ENCODE measurements at places on chromosomes 16 and 17.

GRCh38 chr16:67252609-67253497 is 4.1 kb downstream of the SLC9A5 start:
- DNase-seq: no peak

DNA sequence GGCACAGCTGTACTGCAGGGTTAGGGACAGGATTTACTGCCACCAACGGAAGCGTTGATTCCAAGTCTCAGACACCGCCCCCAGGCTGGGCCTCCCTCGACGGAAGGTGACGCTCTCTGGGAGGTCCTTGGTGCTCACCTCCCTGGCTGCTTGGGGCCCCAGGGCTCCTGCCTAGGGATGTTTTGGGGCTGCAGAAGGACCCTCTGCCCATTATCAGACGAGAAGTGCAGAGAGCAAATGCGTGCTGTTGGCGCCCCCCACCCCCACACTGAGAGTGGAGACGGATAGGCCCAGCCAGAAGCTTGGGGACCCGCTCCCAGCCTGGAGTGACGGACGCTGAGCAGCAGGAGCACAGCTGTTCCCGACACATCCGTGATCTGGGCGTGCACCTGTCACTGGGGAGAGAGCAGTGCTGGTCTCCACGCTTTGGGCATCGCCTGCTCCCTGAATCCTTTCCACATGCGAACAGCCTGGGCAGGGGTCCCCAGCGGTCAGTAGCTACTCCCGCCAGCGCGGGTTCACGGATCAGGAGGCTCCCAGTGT is 5.1 kb upstream of the SOX8 start:
- no peak for DNase-seq

GRCh38 chr16:51035711-51036110 is 115.4 kb downstream of the SALL1 start:
- DNase-seq: no peak

DNA sequence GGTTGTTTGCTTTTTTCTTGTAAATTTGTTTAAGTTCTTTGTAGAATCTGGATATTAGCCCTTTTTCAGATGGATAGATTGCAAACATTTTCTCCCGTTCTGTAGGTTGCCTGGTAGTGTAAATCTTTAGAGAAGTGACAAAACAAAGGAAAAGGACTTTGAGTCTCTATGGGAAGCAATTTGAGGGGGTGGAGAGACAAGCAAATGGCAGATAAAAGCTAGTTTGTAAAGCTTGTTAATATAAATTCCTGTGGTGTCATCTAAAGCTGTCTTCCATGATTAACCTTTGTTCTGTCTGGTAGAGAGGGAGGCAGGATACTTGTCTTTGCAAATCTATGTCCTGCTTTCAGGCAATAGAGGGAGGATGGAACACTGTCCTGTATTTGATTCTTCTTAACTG is 40.6 kb upstream of the CACNG4 start:
- no peak for DNase-seq

DNA sequence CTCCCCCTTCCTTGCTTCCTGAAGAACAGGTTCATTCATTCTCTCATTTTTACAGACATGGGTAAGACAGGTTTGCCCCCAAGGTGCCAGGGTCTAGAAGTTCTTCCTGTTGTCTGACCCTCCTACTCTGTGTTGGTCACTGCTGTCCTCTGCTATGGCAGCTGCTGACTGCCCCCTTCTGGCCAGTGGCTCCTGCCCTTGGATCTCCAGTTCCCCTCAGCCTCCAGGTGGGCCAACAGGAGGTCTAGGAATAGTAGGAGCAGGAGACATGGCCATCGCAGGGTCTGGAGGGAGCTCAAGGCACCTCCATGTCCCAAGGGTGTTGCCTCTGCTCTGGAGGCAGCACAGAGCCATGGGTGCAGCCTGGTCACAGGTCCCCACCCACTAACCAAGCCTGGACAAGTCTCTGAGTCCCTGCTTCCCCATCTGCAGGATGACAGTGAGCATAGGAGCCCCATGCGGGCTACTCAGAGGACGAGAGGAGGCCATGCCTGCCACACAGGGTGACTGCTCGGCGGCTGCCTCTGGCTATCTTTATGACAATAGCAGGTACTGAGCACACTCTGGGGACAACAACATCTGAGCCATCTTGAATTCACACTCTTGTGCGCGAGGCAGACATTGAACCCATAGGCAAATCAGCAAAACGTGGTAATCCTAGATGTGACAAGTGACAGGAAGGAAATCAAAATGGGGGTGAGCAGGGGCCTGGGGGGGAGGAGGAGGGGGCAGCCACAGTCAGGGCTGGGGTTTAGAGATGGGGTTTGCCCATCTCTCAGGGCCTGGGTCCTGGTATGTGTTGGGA is 27.0 kb upstream of the NXPH3 start:
- no peak for DNase-seq

- no peak for DNase-seq
Observed at GRCh38 chr16:57556941-57557541, 14.6 kb downstream of the ADGRG5 start.

- DNase-seq: no peak
Observed at GRCh38 chr16:63947022-63947421, 1174.8 kb downstream of the CDH11 start.

- no peak for DNase-seq
Observed at GRCh38 chr16:79795556-79795955, 195.0 kb upstream of the MAF start.

GRCh38 chr16:88451586-88452481 is 1.2 kb upstream of the ZFPM1 start:
- no peak for DNase-seq

DNA sequence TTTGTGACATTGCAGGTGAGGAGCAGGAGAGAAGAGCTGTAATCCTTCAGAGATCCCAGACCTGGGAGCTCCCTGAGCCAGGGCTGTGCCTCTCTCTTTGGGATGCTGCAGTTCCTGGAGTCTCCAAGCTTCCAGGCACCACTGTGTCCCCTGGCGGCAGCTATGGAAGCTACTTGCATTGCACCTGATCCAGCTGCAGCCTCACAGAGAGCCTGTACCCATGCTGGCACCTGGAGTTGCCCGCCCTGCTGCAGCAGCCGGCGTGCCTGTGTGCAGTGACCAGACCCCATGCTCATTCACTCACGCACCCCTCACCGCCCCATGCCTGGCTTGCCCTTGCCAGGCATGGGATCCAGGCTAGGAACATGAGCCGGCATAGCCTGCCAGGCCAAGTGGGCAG is 51.8 kb upstream of the MED9 start:
- no peak for DNase-seq

DNA sequence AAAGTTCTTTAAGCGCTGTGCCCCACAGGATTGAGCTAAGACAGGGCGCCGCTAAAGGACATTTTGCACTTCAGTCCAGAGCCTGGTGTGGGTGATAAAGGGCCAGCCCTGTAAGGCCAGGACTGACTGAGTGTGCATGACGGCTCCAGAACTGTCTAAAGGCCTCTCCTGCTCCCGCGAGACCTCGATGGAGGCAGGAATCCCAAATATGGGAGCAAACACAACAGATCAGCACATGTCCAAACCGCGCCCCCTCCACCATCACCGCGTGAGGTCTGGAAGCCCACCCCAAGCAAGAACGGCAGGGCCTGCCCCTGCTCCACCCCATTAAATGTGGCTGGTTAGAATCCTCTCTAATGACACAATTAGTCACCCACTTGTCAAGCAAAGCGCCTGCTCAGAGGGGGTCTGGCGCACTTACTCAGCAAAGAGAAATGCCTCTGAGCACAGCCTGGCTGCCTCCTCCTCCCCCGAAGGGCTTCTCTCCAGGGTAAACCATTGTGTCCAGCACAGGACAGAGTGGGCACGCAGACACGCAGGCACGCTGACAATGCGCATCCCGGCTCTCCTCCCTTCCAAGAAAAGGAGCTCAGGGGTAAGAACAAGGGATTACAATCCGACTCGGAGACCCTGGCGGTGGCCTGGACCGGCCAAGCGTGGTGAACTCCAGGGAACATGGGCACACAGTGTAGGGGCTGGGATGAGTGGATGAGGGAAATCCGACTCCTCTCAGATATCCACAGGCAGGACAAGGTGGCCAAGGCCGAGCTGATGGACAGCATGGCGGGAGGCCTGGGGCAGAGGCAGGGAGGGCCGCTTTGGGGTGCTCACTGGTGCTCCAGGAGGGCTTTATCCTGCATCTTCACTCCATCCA is 1.5 kb downstream of the MXRA7 start:
- peak; percentile 75 for DNase-seq

DNA sequence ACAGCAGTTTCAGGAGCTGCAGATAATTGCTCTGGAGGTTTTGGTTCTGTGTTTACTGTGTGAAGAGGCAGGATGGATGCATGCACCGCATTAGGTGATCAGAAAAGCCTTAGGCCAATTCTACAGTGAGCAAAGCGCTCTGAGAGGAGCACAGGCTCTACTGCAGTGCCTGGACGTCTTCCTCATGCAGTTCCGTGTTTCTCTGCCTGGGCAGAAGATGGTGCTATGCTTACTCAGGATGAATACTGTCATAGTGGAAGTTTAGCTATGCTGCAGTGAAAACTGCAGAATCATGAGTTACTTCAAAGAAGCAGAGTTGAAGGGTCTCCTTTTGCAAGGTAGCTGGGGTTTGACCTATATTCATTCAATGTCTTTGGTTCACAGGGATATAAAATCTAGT is 1012.4 kb downstream of the KCNJ18 start:
- DNase-seq: no peak

GRCh38 chr16:49980166-49980565 is 44.9 kb upstream of the CNEP1R1 start:
- no peak for DNase-seq

DNA sequence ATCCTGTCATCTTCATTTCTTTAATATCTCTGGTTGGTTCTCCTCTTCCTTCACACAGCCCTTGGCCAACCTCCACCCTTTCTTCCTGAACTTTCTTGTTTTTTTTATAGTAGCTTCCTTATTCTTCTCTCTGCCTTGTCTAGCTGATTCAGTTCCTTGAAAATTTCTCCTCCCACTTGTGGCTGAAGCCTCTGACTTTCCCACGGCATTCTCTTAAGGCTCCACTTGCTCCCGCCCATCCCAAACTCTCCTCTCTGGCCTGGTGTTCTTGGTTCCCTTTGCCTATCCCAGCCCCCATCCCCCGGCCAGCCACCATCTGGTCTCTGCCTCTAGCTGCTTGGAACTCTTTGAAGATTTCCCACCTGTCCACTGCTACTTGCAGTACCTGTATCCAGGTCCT is 29.1 kb downstream of the NLRP1 start:
- DNase-seq: no peak

All from AG09319 (cell line).